Myocyte (in vitro differentiated cells): ENCODE measurements at places on chromosomes 3 and 15.

GRCh38 chr3:79392479-79392878 is 375.3 kb downstream of the ROBO1 start:
- no peak for DNase-seq

DNA sequence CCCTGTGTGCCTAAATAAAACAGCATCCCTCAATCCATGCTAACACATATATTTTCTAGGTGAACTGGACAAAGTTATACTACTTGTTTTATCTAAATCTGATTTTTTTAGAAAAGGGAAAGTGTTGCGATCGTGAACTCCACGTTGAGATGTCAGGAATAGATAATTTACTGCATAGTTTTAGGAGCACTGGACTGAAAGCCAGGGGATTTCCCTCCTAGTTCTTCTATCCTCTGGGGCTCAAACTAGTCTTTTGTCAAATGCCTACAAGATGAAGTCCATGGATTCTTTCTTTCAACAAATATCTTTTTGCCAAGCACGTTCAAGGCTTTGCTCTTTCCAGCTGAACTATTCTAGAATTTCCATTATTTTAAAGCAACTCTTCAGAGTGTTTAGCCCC is 617 bp upstream of the HPS3 start:
- peak; percentile 14 for DNase-seq

DNA sequence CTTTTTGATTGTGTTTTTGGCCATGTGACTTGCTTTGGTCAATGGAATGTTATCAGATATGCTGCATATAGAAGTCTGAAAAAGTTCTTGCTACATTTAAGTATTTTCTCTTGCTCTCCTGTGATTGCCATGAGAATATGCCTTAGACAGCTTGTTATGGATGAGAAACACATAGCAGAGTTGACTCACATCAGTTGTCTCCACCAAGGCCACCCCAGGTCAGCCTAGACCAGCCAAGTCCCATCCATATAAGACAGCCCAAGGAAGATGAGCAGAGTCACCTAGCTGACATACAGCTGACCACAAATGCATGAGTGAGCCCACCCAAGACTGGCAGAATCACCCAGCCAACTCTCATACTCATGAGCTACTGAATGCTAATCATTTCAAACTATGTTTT is 153.0 kb downstream of the THRB start:
- DNase-seq = no peak

- DNase-seq = peak; percentile 4
Measured at GRCh38 chr3:193680220-193680619, 87.2 kb downstream of the OPA1 start.

DNA sequence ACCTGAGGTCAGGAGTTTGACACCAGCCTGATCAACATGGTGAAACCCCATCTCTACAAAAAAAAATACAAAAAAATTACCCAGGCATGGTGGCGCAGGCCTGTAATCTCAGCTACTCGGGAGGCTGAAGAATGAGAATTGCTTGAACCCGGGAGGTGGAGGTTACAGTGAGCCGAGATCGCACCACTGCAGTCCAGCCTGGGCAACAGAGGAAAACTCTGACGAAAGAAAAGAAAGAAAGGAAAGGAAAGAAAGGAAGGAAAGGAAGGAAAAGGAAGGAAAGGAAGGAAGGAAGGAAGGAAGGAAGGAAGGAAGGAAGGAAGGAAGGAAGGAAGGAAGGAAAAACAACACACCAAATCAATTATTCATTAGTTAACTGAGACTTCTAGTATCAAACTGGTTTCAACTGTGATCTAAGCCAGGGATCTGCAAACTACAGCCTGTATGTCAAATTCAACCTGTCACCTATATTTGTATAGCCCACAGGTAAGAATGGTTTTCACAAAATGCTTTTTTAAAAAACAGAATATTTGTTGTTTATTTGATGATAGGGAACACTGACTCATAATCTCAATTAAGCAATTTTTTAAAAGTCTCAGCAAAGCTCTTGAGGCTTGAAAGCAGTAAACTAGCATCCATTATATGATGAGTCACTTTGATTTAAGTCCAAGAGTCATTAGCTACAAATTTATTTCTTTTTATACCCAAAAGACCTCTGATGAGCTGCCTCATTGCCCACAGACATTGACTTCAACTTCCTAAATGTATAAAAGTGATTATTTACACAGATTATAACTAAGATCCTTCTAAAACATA is 127.6 kb downstream of the TBL1XR1 start:
- DNase-seq = no peak

DNA sequence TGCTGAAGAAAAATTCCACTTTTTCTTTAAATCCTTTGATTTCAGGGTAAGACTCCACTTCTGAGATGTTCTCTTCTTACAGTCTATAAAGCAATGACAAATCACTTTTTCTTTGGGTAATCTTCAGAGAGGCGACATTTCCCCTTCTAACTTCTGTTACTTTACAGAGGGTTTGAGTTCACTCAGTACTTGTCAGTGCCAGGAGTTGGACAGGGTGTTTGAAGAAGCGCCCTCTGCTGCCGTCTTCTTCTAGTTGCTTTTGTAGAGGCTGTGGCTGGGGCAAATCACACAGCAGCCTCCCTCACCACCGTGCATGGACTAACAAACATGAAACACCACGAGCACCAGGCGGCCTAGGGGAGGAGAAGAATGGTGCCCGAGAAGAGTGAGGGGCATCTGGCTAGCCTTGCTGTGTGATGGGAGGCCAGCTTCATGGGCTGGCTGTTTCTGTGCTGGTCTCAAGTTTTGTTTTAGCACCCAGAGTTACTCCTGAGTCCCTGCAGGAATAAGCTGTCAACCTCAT is at the start of gene CD80:
Gene CD80, minus strand, starts transcription at position 174 of the 523 bp plus-strand sequence. CDS start 1,886 bp downstream, outside the sequence.
- peak; percentile 52 for DNase-seq

GRCh38 chr3:46926871-46927717 is 49.5 kb downstream of the CCDC12 start:
- peak; percentile 48 for DNase-seq

DNA sequence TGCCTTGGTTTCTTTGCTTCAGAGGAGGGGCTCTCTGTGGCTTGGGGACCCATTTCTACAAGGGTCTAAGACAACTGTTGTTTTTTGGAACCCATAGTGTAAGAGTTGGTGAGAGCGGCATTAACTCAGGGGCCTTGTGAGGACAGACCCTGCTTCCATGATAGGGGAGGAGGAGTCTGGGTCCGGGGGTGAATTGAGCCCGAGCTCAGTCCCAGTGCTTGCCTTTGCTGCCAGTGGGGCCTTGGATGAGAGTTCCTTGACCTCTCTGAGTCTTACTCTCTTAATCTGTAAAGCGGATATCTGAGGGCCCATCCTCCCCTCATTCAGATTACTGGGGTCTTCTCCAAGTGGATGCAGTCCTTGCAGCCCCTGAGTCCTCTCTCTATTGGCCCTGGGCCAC is 74.2 kb downstream of the EEFSEC start:
- DNase-seq = no peak

GRCh38 chr3:197906850-197907187 is 43.2 kb upstream of the RPL35A start:
- DNase-seq = no peak

- no peak for DNase-seq
Measured at GRCh38 chr15:40310001-40310959, 2.5 kb upstream of the PLCB2 start.

GRCh38 chr15:68205954-68206539 is 915 bp upstream of the CALML4 start:
- DNase-seq = no peak

DNA sequence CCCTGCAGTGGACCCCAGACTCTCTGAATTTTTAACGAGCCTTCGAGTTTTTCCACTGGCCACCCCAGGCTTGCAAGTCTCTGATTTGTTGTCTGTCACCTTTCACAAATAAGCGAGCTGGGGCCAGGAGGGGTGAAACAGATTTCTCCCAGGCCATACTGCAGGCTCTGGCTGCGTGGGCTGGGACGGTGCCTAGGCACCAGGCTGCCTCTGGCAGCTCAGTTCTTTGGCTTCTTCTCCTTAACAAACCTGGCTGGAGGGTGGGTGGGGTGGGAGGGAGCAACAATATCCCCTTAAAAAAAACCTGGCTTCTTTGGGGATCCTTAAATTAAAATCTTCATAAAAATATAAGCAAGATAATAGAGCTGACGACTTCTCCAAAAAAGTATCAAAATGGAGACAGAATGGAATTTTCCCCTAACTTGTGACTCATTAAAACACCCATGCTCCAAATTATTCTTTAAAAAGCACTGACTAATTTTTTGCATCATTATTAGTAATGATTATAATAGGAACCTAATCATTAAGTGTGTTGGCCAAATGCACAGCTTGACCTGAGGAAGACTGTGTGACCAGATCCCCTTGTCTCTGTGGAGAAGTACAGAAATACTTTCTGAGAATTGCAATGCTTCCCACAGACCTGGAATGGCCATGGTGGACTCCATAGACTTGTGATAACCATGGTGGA is 84.1 kb downstream of the SNRK start:
- no peak for DNase-seq

- peak; percentile 35 for DNase-seq
Measured at GRCh38 chr3:12522721-12523120, 22.6 kb downstream of the MKRN2OS start.

GRCh38 chr3:126982126-126982470 is 817 bp upstream of the PLXNA1 start:
- DNase-seq = no peak

GRCh38 chr3:58627570-58627885 is 39.0 kb downstream of the FAM3D start:
- peak; percentile 24 for DNase-seq

- no peak for DNase-seq
Measured at GRCh38 chr3:48409291-48410201, 20.3 kb downstream of the PLXNB1 start.

DNA sequence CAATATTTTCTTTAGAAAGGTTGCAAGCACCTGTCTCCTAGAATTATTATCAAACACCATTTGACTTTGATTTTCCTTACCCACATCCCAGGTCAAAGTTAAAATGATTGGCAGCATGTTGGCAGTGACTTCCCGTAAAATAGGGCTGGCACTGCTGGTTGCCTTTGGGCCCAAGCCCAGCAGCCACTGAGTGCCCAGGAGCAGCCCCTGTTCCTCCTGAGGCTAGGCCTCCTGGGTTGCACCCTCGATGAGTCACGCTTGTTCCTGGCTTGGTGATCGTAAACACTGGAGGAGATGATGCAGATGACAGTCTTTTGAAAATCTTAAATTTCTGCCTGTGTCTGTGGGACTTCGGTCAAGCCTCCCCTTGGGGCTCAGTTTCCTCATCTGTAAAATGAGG is 290.0 kb downstream of the TLE3 start:
- peak; percentile 27 for DNase-seq

DNA sequence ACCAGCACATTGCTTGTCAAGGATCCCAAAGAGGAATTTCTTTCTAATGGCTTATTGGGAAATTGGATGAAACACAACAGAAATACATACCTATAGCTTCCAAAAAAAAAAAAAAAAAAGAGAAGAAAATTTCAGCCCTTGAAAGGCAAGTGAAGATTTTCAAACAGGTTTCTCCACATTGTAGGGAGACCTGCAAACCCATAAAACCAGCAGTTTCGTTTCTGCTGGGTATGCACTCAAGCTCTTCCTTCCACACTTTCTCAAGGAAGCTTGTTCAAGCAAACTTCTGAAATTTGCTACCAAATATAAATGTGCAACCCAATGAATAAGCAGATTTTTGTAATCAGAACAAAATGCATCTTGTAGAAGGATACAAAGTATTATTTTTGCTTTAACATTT is 15.9 kb upstream of the SH3BP5 start:
- DNase-seq = no peak

- DNase-seq = no peak
Measured at GRCh38 chr3:9117220-9117619, 132.2 kb downstream of the SRGAP3 start.

GRCh38 chr15:71743861-71744382 is 66.4 kb upstream of the NR2E3 start:
- peak; percentile 71 for DNase-seq

DNA sequence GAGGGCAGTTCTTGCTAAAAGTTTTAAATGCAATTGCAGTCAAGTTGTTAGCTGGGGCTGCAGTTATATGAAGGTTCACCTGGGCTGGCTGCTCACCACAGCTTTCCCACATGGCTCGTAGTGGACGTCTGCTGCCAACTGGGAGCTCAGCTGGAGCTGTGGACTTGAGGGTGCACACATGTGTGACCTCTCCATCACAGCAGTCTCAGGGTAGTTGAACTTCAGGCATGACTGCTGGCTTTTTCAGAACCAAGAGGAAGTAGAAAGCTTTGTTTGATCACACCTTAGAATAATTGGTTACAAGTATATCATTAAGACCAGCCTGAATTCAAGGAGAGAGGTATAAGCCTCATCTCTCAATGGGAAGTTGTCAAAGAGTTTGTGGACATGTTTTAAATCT is 74.1 kb downstream of the CHL1 start:
- DNase-seq = no peak

GRCh38 chr15:79960502-79961212 is 10.3 kb downstream of the BCL2A1 start:
- DNase-seq = no peak

GRCh38 chr3:63353383-63353782 is 75.3 kb downstream of the SYNPR start:
- peak; percentile 7 for DNase-seq

- no peak for DNase-seq
Measured at GRCh38 chr15:62296756-62297507, 131.8 kb upstream of the C2CD4B start.

DNA sequence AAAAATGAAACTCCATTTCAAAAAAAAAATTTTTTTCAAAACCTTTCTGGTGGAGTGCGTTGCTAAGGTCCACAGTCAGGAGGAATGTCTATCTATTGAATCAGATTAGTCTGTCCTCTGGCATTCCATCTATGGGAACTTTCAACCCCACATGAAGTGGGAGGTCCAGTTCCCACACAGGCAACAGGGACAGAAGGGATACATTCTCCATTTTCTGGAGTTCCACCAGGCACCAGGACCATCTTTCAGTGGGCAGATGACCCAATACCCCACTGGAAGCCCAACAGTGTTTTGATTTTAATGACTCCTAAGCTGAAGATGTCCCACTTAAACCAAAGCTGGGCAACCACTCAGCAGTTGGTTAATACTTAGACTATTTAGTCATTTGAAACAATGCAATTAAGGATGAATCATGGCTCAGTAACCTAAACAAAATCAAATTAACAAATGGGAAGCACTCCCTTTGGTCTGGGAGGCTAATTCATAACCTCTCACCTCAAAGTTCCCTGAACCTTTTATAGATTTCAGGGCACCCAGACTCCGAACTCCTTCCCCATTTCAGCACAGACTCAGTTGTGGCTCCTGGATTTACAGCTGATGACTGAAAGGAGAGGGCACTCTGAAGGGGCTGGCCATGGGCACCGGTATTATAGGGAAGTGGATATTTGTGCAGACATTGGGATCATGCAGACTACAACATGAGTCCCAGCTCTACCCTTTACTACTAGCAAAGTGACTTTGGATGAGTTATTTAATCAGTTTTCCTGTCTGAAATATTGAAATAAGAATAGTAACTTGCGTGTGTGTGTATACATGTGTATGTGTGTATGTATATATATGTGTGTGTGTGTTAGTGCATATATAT is 264.3 kb upstream of the LRTM1 start:
- DNase-seq = peak; percentile 85

GRCh38 chr15:25242166-25242879 is 196.5 kb downstream of the UBE3A start:
- no peak for DNase-seq

DNA sequence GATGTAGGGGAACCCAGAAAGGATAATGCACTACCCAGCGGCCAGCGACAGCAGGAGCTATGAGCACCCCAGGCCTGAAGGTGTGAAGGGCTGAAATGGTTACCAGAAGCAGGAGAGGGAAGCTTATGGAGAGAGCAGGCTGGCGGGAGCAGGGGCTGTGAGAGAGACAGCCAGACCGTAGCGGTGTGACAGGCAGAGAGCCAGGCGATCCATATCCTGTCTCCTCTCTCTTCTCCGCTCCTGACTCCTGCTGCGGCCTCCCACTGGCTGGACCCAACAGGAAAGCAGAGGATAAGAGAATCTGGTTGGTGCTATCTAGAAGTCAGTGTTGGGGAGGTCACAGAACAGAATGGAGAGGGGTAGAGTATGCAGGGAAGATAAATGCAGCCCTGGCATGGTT is 49.9 kb downstream of the BTD start:
- DNase-seq = no peak
